ENCODE measurements at places on chromosomes 4 and X. TPM values are rescaled to one million over a fixed set of nuclear protein-coding genes. Genes with fewer than 3 reads are reported as not detected.

DNA sequence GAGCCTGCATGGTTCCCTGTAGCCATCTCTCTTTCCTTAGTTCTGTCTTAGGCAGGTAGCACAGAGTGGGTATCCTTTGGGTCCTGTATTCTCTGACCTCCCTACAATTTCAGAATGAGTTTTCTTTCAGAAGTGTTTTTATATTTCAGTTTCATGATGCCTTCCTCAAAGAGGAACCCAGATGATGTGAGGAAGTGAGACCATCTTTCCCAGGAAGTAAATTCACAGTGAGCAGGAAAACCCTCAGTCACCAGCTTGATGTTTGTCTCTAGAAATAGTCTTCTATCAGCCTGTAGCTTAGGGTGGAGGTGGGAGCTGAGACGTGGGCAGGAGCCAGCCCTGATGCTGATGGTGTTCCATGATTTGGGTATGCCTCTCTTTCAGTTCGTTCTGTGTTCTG is 16.9 kb downstream of the PLAC1 start:
- no peak for DNase-seq

MFAP3L gene
- 10.2 TPM for total RNA-seq

PITX2 gene
- 60.5 TPM for total RNA-seq

HTRA3 gene
- 116 TPM for total RNA-seq

DNA sequence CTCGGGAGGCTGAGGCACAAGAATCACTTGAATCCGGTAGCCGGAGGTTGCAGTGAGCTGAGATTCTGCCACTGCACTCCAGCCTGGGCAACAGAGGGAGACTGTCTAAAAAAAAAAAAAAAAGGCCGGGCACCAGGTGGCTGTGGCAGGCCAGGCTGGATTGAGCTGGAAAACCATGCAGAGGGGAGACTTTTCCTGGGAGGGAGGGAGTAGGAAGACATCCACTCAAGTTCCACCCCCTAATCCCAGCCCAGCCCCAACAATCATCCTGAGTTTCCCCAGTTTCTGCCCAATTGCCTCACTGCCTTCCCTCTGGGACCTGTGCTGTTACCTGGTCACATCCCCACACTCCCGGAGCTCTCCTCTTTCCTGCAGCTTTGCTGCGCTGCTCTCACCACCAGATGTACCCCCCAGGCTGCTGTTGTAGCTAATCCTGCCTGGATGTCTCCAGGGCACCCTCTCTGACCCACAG is 9.0 kb upstream of the TSPYL2 start:
- DNase-seq = no peak

ART3 gene
- total RNA-seq = not detected

DNA sequence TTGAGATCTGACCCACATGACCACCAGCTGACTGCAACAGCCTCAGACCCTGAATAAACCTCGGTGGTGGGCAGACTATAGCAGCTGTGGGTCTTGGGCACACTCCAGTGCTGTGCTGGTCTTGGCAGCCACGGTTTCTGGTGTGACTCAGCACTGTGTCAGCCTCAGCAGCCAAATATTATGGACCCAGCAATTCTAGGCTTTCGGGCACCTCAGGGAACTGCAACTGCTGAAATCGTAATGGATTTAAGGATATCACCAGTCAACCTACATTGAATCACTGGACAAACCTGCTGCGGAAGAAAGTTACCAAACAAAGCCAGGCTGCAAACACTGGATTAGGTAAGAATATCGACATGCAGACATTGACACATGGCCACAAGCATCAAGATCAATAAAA is 10.5 kb upstream of the UBE2NL start:
- peak; percentile 85 for DNase-seq

All from LHCN-M2 (cell line).